Ovary (tissue), 10 donors: ENCODE measurements at places on chromosomes 13 and 19.
A peak's percentile ranks its signal among the peaks of the same experiment; 100 is the strongest.

GRCh38 chr13:99237981-99238662 is 20.1 kb downstream of the GPR18 start:
- no peak for DNase-seq
- no peaks in the 10 kb centered on the region for H3K4me1 ChIP-seq
- no peaks in the 10 kb centered on the region for H3K36me3 ChIP-seq
- H3K27me3 ChIP-seq: no peaks in the 10 kb centered on the region
- H3K27ac ChIP-seq: no peak overlapping the region

DNA sequence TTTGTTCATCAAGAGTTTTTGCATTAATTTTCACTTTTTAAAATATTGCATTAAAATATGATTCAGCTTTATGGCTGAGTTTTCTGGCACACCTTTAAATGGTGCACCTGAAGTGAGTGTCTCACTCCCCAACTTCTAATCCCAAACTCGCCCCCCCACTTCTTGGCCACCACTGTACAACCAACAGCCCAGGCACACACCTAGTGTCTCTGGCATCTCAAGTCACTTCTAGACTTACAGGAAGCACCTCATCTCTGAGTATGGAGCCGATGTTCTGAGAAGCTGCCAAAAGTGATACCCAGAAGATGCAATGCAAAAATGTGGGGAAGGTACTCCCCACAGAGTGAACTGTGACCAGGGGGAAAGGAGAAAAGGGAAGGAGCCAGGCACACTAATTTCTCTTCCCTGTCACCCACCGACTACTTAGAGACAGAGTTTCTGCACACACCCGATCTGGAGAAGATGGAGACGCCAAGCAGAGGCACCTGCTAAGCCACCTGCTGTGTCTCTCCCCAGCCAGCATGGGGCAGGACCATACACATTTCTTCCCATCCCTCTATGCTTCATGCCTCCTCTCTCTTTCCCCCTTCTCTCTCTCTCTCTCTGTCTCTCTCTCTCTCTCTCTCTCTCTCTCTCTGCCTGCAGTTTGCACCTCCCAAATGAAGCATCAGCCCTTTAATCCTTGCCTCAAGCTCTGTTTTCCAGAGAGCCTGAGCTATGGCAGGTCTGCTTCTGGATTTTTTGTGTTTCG is 155.3 kb upstream of the ZNF507 start:
- H3K4me1 ChIP-seq: no peaks in the 10 kb centered on the region
- no peak overlapping the region for H3K27ac ChIP-seq
- no peaks in the 10 kb centered on the region for H3K27me3 ChIP-seq
- DNase-seq: no peak

DNA sequence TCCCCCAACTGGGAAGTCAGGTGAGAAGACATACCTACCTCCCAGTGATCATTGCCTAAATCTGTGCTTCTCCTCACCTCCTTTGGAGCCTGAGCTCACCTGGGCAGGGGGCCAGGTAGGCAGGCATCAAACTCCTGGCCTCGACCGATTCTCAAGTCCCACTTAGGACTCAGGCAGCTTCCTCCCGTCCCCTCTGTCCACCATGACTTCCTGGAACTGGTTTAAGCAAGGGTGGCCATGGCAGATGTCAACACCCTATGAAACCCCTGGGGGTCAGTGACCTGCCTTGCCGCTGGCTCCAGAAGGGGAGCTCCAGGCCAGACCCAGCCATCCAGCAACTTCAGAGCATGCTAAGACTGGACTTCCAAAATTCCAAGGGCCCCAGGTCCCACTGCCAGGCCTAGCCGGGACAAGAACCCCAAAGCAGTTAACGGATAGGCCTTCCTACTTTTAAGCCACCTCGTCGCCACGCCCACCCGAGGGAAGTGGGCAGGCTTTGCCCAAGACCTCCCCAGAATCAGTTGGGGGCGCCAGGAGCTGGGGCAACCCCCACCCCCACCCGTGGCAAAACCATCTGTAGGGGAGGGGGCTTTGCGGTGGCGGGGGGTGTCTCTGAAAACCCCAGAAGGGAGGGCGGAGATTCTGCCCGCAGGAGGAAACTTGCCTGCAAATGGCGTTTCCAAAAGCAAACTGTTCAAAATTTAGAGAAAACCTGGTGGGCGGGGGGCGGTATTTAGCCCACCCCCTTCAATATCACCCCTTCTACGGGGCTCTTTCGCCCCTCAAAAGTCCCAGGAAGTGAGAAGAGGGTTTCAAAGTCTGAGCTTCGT is 657 bp downstream of the PLIN3 start:
- DNase-seq: peak; percentile 70
- H3K4me3 ChIP-seq: peak overlapping the region; percentile 80
- H3K27ac ChIP-seq: peak overlapping the region; percentile 91
- no peaks in the 10 kb centered on the region for H3K36me3 ChIP-seq
- peaks cover 6% of the 10 kb centered on the region for H3K4me1 ChIP-seq
- H3K27me3 ChIP-seq: no peaks in the 10 kb centered on the region

DNA sequence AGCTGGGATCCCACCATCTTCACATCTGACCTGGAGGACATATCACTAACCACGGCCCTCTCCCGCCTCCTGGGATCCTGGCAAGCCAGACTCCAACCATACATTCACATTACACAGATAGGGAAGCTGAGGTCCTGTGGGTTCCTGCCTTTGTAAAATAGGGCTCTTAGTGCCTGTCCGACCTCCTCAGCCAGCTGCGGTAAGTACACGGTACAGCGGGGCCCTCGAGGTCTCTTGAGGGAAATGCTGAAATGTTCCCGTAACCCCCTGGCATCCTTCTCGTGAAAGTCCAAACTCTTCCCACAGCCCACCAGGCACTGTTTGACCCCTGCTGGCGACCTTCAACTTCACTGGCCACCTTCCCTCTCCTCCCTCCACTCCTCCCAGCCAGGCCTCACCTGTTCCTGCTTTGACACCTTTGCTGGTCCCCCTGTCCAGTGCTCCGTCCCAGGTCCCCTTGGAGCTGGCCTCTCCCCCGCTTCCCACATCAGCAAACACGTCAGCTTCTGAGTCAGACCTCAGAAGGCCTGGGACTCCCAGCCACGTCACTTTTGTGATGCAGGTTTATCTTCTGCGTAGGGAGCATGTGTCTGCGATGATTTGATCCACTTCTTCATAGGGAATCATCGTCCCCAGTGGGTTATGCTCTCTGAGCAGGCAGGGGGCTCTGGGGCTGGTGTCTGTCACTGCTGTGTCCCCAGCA is 8.8 kb upstream of the GNG7 start:
- H3K27ac ChIP-seq: no peak overlapping the region
- no peak overlapping the region for H3K4me3 ChIP-seq
- H3K27me3 ChIP-seq: no peaks in the 10 kb centered on the region

- H3K27ac ChIP-seq: no peak overlapping the region
- no peak overlapping the region for H3K4me3 ChIP-seq
- no peaks in the 10 kb centered on the region for H3K27me3 ChIP-seq
- no peaks in the 10 kb centered on the region for H3K36me3 ChIP-seq
- no peaks in the 10 kb centered on the region for H3K4me1 ChIP-seq
- DNase-seq: no peak
Measured at GRCh38 chr19:27718234-27718633, 1494.7 kb downstream of the UQCRFS1 start.

- no peaks in the 10 kb centered on the region for H3K27me3 ChIP-seq
- no peak overlapping the region for H3K4me3 ChIP-seq
- H3K27ac ChIP-seq: no peak overlapping the region
- peaks cover 8% of the 10 kb centered on the region for H3K4me1 ChIP-seq
- no peaks in the 10 kb centered on the region for H3K36me3 ChIP-seq
Measured at GRCh38 chr19:35429698-35430408, 18.2 kb upstream of the FFAR2 start.

GRCh38 chr19:38250821-38251563 is 5.2 kb downstream of the PPP1R14A start:
- no peaks in the 10 kb centered on the region for H3K27me3 ChIP-seq
- peak overlapping the region; percentile 59 for H3K27ac ChIP-seq
- peak; percentile 97 for DNase-seq
- peaks cover 27% of the 10 kb centered on the region for H3K4me1 ChIP-seq

GRCh38 chr19:49094505-49095482 is 9.5 kb downstream of the SNRNP70 start:
- no peak for DNase-seq
- no peaks in the 10 kb centered on the region for H3K4me1 ChIP-seq
- no peak overlapping the region for H3K4me3 ChIP-seq
- no peaks in the 10 kb centered on the region for H3K27me3 ChIP-seq
- no peaks in the 10 kb centered on the region for H3K36me3 ChIP-seq
- H3K27ac ChIP-seq: no peak overlapping the region

DNA sequence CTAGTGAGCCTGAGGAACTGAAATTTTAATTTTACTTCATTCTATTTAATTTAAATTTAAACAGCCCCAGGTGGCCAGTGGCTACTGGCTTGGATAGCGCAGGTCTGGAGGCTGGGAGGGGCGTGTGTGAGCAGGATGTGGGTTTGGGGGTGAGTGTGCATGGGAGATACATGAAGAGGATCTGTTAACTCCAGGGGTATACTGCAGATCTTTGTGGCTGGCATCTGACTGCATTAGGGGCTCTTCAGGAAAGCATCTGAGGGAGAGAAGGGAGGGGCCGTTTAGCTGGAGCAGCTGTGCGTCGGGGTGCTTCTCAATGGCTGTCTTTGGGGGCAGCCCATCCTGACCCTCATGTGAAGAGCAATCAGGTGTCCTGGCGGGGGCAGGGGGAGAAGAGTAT is 6.8 kb downstream of the SHANK1 start:
- H3K4me3 ChIP-seq: no peak overlapping the region
- no peak overlapping the region for H3K27ac ChIP-seq
- H3K4me1 ChIP-seq: no peaks in the 10 kb centered on the region
- no peaks in the 10 kb centered on the region for H3K36me3 ChIP-seq

DNA sequence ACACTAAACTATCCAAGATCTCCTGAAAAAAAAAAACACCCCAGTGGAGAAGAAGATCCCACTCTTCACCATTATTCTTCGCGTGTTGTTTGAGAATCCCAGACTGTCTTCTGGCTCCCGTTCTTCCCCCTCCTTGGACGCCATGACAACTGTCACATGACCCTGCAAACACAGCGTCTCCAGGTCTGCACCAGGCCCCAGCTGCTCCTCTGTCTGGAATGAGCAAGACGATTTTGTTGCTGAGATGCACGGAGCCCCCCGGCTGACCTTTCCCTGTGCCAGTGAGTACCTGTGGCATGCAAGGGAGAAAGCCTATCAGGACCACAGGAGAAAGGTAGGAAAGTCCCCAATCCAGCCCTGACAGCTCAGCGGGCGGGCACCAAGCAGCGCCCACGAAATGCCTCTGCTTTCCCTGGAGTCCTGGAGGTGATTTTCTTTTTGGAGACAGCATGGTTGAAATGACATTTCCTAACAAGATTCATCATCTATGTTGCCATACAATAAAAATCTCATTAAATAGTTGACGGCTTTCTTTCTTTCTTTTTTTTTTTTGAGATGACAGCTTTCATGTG is at the start of gene CFAP97D2:
Gene CFAP97D2 (plus strand): TSS at position 171 of the 572 bp plus-strand sequence. CDS start 74 bp downstream, at position 245.
- no peaks in the 10 kb centered on the region for H3K4me1 ChIP-seq
- no peaks in the 10 kb centered on the region for H3K27me3 ChIP-seq
- DNase-seq: no peak
- H3K4me3 ChIP-seq: no peak within 1 kb of the TSS
- no peak within 1 kb of the TSS for H3K27ac ChIP-seq

- H3K4me1 ChIP-seq: no peaks in the 10 kb centered on the region
- H3K36me3 ChIP-seq: peaks cover 4% of the 10 kb centered on the region
- H3K4me3 ChIP-seq: no peak overlapping the region
Measured at GRCh38 chr19:37227996-37228395, 10.0 kb downstream of the ZNF383 start.

DNA sequence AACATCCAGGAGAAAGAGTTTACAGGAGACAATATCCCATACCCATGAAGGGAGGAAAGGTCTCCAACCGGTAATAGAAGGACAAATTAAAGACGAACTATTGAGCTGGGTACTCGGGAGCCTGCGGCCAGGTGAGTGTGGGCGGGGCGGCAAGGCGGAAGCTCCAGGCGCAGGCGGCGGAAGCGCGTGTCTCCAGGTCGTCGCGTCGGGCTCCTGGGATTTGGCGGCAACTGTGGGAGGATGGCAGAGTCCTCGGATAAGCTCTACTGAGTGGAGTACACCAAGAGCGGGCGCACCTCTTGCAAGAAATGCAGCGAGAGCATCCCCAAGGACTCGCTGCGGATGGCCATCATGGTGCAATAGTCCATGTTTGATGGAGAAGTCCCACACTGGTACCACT is 21.6 kb upstream of the ANKRD10 start:
- no peak overlapping the region for H3K27ac ChIP-seq
- DNase-seq: no peak
- H3K4me3 ChIP-seq: no peak overlapping the region
- H3K36me3 ChIP-seq: no peaks in the 10 kb centered on the region

GRCh38 chr19:42465827-42466280 is 23.1 kb upstream of the CXCL17 start:
- H3K36me3 ChIP-seq: no peaks in the 10 kb centered on the region
- no peak for DNase-seq
- no peak overlapping the region for H3K4me3 ChIP-seq
- H3K27ac ChIP-seq: no peak overlapping the region

GRCh38 chr13:24644036-24644435 is 36.2 kb upstream of the ATP12A start:
- DNase-seq: no peak
- no peaks in the 10 kb centered on the region for H3K27me3 ChIP-seq
- no peak overlapping the region for H3K27ac ChIP-seq
- H3K4me3 ChIP-seq: no peak overlapping the region
- no peaks in the 10 kb centered on the region for H3K4me1 ChIP-seq

- H3K27me3 ChIP-seq: no peaks in the 10 kb centered on the region
- no peak overlapping the region for H3K27ac ChIP-seq
- no peak overlapping the region for H3K4me3 ChIP-seq
- H3K4me1 ChIP-seq: peaks cover 3% of the 10 kb centered on the region
- no peak for DNase-seq
Measured at GRCh38 chr13:30692113-30692512, 43.2 kb upstream of the ALOX5AP start.

DNA sequence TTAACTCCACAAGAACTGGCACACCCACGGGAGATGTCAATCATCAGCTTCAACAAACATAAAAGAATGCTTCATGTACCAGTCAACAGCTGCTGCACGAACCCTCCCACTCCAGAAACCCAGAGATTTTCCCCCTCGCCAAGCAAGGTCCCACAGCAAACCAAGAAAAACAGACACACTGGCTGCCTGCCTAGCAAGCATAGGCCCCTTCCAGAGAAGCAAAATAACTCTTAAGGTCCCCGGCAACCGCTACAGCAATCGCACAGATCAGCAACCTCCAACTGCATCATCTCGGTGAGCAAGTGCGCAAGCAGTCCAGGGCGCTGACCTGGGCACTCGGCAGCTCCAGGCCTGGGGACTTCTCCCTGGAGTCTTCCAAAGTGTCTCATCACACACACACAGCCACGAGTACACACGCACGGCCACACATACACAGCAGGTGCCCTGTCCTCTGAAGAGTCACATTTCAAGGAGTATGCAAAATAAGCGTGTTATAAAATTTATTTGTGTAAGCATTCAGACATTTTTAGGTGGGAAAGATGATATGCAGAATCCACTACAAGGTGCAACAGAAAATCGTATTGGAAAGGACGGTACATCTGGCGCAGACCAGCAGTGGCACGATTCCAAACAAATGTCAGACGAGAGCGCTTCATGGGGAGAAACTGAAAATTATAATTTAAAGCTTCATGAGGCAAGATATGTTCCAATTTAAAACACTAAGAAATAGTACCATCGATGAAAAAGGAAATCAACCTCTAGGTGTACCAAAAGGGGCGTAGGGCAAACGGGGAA is 125.0 kb downstream of the STK24 start:
- no peaks in the 10 kb centered on the region for H3K36me3 ChIP-seq
- DNase-seq: peak; percentile 66
- H3K27ac ChIP-seq: peak overlapping the region; percentile 35

GRCh38 chr19:50719566-50719965 is at the start of gene SHANK1:
SHANK1 (minus strand) TSS chr19:50719802; CDS start chr19:50716919, 2,883 bp downstream.
- peak within 1 kb of the TSS; percentile 31 for H3K4me3 ChIP-seq
- H3K27ac ChIP-seq: no peak within 1 kb of the TSS
